ENCODE measurements at places on chromosomes 4 and X.

DNA sequence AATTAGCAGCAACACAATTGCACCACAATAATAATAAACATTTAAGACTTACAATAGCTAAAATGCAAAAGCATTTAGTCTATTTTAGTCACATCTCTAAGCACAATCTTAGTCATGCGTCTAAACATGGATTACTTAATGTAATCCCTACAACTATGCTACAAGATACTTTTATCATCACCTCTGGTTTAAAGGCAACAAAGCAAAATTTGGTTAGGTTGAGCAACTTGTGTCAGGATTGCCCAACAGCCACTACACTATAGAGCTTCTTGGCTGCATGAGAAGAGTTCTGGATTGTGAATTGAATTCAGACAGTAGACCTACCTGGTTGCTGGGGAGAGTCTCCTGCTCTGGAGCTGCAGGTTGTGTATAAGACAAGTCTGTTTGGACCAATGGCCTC, 146.5 kb upstream of the PUDP start:
- no peak for DNase-seq

- DNase-seq: no peak
Measured at GRCh38 chrX:29627833-29628232, 587.5 kb upstream of the MAGEB2 start.

GRCh38 chr4:35604252-35604651, 640.1 kb downstream of the ARAP2 start:
- no peak for DNase-seq

DNA sequence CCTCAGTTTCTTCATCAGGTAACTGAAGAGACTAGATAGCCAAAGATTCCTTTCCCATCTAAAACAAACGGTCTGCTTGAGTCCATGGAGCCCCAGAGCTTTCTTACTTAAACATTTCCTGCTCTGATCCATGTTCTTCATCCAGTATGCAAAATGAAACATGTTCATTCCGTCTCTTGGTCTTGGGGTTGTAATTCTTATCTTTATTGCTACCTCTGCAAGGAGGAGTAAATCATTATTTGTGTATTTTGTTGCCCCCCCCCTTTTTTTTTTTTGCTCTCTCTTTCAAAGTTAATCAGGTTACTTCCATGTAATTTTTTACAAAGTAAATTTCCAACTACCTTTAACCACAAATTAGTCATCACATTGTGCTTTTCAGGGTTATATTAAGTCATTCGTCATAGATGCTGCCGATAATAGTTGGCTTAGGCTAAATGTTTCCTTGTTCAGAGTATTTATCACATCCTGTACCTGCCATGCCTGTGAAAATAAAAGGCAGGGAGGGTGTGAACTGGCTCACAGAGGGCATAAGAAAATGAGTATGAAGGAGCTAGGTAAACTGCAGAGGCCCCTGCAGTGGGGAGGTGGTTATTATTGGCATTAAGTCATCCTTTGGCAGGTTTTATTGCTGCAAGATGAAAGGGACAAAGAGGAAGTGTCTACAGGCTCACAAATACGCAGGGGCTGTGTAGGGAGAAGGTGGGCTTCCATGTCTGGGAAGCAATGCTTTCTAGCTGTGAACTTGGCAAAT, 76.7 kb upstream of the HS3ST1 start:
- no peak for DNase-seq

- DNase-seq: no peak
Measured at GRCh38 chr4:42284030-42284429, 113.3 kb upstream of the SHISA3 start.

GRCh38 chr4:161629694-161630441, 533.9 kb downstream of the FSTL5 start:
- DNase-seq: no peak

DNA sequence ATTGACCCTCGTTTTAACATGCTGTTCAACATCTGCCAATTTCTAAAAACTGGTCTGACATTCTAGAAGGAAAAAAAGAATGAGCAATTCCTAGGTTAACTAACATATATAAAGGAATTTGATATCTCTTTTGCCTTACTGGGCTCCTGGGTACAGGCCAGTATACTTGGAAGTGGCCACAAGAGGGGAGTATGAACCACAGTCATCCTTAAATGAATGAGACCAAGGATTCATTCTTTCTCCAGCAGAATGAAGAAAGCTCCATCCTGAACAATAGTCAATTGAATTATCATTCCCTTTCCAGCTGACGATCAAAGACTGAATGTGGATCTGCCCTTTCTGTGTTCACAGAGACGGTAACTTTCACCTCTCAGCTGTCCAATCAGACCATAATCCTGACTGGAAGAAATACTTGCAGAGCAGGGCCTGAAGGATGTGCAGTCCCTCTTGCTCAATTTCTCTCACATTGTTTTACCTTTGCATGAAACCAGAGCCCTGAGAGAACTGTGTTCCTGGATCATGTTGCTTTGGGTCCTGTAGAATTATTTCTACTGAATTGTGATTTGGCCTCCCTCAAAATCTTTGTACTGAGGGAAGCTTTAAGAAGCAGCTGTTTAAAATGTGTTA, 14.8 kb upstream of the SPARCL1 start:
- no peak for DNase-seq

DNA sequence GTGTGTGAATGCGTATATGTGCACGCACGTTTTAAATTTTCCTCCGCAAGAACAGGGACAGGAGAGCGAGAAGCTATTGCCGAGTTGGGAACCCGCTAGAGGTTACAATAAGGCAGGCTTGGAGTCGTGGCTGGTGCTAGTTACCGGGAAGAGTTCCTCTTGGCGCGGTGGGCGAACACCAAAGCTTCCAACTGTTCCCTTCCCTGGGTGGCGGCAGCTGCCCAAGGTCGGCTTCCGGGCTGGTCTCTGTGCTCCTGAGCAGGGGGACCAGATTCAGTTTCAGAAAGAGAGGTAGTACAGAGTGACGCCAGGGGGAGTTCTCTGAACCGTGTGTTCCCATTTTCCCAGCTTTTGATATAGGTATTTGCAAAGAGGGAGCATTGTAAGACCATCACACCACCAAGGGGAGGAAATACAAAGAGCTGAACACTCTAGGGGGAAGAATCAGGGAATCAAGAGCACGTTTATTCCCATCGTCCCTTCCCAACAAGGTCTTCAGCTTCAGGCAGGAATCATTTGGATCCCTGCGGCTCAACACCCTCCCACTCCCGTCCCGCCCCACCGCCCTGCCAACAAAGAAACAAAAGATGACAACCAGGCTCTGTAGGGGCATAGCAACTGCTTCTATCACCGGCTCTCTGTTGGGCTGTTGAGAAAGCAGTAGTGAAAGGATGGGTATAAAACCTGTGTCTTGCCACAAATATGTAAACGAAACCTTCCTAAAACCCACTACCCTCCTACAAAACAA, 113.6 kb upstream of the TEX13C start:
- DNase-seq: no peak

DNA sequence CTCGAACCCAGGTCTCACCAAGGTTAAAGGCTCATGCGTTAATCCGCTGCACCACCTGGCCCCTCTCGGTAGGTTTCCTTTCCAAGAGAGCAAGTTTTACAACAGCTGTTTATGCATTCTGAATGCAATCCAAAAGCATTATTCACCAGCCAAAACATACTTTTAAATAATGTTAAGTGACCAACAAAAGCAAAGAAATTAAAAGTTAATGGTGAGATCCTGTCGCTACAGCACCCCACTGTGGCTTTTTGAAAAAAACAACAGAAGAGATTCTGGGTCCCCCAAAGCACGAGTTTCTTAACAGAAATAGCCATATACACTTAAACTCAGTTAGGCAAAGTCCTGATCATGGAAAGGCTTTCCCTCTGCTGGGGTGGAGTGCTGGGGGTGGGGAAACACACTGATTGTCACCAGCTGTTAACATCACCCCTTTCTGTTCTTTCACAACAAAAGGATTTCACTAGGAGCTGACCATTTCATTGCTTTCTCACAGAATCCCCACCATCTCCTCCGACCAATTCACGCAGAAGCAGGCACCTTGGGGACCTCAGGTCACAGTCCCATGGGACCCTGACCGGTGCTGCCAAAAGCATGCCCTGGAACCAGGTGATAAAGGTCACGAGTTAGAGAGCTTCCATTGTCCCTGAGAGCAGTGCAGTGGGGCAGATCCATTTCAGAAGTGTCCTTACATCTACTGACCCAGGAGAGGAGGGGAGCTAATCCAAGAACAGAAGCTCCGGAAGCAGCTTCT, 51.2 kb downstream of the ZNF827 start:
- no peak for DNase-seq

DNA sequence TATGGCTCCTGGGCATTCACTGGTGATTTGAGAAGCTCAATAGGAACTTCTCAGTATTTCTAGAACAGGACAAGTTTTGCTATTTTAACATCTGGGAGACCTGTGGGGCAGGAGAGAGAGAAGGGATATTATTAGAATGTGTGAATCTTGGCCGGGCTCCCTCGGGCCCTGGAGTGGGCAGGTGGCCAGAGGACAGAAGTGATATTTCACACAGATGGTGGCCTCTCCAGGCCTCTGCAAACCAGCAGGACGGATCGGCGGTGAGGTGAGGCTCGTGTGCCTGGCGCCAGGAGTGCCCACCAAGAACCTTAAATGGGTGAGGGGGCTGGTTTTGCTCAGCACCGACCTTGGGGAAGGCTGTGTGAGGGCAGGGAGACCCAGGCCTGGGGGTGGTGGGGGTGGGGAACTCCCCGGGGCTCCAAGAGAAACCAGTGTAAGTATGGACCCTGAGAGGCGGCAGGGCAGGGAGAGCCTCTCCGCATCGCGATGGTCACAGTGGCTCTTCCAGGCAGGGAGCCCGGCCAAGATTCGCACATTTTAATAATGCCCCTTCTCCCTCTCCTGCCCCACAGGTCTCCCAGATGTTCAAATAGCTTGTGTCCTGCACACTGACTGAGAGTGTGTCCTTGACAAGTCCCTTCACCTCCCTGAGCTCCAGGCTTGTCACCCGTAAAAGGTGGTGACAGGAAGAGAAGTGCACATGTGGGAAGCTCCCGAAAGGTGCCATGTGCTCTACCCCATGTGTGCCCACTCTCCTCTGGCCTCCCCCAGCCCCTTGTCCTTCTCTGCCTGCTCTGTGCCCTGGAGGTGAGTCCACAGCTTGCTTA, 64.9 kb downstream of the SORCS2 start:
- DNase-seq: no peak

- DNase-seq: no peak
Measured at GRCh38 chrX:96715481-96715880, 30.8 kb downstream of the DIAPH2 start.

GRCh38 chr4:15568821-15569220, 86.3 kb downstream of the FBXL5 start:
- DNase-seq: no peak

GRCh38 chrX:2788980-2789379, 37.1 kb downstream of the XG start:
- DNase-seq: no peak

GRCh38 chr4:75011131-75011795, 78.3 kb downstream of the PARM1 start:
- DNase-seq: no peak

DNA sequence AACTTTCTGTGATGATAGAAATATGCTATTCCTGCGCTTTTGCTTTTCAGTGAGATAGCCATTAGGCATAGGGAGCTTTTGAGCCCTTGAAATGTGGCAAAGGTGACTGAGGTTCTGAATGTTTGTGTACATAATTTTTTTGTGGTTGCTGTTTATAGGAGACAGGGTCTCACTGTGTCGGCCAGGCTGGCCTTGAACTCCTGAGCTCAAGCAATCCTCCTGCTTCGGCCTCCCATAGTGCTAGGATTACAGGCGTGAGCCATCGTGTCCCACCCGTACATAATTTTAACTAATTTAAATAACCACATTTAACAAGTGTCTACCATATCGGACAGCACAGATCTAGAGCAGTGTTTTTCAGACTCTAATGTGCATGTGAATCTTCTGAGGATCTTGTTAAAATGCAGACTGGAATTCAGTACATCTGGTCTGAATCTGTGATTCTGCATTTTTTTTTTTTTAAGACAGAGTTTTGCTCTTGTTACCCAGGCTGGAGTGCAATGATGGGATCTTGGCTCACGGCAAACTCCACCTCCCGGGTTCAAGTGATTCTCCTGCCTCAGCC, 45.3 kb downstream of the CASP6 start:
- no peak for DNase-seq

GRCh38 chr4:95095348-95095974, 337.7 kb downstream of the BMPR1B start:
- no peak for DNase-seq

DNA sequence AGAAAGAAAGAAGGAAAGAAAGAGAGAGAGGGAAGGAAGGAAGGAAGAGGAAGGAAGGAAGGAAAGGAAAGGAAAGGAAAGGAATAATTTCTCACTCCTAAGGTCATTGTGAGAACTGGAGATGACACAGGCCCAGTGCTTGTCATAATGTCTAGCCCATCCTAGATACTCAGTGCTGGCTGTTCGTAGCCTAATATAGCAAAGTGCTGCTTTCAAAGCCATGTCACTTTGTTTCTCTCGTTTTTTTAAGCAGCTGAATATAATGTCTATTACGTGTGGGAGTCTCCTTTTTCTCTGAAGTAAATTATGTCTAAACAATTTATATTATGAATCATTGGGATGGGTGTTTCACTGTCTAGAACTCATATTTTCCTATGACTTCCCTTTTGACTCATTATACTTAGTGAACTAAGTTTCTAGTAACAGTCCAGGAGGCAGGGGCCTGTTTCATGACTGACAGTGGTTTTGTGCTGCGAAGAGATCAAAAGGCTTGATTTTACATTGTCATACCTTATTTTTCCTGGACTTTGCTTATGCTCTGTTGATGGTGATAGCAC, 327.0 kb upstream of the ZFP42 start:
- no peak for DNase-seq

DNA sequence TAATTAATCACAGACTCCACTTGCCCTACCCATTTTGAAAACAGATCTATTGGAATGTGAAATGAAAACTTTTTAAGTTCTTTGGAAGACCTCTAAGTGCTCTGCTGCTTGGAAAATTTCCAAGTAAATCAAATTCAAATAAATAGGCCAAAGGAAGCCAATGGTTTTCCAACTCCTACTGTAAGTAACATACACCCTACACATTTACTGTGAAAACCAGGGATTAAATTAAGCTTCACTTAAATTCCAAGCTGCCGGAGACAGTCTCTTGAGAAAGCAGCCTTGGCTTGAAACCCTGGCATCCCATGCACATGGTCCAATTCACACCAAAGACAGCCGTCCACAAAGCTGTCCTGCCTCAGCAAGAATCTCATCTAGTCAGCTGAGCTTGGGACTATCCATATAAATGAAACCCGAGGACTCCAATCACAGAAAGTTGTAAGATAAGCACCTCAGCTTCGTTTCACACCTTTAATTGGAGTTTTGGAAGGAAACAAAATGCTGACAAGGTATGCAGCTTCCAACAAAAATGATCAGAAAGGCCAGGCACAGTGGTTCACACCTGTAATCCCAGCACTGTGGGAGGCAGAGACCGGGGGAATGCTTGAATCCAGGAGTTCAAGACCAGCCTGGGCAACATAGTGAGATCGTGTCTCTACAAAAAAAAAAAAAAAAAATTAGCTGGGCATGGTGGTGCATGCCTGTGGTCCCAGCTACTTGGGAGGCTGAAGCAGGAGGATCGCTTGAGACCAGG, 88.6 kb downstream of the APBB2 start:
- no peak for DNase-seq

- no peak for DNase-seq
Measured at GRCh38 chr4:129254126-129254525, 158.2 kb downstream of the C4orf33 start.

- no peak for DNase-seq
Measured at GRCh38 chr4:40687676-40688389, 58.2 kb upstream of the RBM47 start.
